Lower lobe of right lung (tissue), 2 donors: ENCODE measurements at places on chromosomes 16 and 17.

- peaks cover 7% of the 10 kb centered on the region for H3K4me1 ChIP-seq
- no peak overlapping the region for H3K27ac ChIP-seq
- H3K36me3 ChIP-seq = peaks cover 37% of the 10 kb centered on the region
- H3K4me3 ChIP-seq = no peak overlapping the region
- H3K27me3 ChIP-seq = no peaks in the 10 kb centered on the region
Measured at GRCh38 chr16:30493941-30494488, 21.5 kb downstream of the ITGAL start.

DNA sequence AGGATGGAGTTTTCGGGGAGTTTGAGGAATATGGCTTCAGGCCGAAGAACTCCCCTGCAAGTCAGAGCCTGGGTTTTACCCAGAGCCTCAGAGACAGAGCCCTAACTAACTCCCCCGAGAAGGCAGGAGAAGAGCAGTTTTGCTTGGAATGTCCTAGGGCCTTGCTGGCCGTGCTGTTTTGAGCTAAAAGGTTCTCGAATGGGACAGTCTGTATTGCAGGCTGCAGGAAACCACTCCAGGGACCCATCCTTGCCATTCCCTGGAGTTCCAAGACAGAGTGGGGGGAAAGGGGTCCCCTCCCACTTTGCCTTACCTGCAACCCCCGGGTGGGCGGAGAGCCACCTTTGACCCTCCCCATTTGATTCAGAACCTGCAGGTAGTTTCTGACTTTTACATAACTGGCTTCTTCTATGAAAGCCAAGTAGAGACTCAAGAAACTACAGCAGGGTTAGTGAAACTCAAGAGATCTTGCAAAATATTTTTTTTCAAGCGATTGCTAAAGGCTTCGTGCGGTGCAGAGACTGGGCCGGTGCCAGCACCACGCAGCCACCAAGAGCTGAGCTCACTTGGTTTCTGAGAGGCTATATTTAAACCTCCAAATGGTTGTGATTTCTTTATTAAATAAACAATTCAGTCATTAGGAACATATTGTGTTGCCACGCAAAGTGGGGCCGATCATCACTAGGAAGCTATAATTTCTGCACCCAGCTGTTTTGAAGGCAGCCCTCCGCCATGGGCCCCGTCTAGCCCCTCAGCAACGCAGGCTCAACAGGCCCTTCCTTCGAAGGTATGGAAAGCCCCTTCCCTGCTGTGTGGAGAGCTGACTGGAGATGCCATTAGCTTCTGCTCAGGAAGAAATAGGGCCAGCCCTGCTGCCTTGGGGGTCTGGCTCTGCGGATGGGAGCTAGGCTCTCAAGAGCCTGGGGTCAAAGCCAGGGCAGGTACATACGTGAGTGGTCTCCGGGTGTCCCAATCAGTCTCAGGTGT lies 223.0 kb downstream of the NTN1 start:
- no peak for DNase-seq
- peak overlapping the region; percentile 56 for H3K27ac ChIP-seq
- peaks cover 33% of the 10 kb centered on the region for H3K4me1 ChIP-seq
- no peaks in the 10 kb centered on the region for H3K27me3 ChIP-seq
- H3K36me3 ChIP-seq = no peaks in the 10 kb centered on the region

DNA sequence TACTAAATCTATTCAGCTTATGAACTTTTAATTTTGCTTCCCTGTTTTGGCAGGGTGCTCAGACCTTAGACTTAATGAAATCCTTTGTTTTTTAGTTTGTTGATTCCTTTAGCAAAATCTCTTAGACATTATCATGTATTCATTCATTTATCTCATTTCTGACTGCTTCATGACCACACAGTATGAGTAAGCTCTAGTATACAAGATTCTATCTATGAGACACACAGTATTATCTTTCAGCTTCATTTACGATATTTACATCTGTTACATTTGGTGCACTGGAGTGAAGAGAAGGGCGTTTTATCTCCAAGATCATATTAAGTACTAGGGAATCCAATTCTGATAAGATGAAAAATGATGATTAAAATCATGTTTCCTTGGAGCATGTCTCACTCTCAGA lies 448.1 kb upstream of the CA10 start:
- H3K27ac ChIP-seq = no peak overlapping the region
- no peaks in the 10 kb centered on the region for H3K36me3 ChIP-seq
- no peak for DNase-seq
- H3K27me3 ChIP-seq = no peaks in the 10 kb centered on the region
- no peak overlapping the region for H3K4me3 ChIP-seq
- no peaks in the 10 kb centered on the region for H3K4me1 ChIP-seq

DNA sequence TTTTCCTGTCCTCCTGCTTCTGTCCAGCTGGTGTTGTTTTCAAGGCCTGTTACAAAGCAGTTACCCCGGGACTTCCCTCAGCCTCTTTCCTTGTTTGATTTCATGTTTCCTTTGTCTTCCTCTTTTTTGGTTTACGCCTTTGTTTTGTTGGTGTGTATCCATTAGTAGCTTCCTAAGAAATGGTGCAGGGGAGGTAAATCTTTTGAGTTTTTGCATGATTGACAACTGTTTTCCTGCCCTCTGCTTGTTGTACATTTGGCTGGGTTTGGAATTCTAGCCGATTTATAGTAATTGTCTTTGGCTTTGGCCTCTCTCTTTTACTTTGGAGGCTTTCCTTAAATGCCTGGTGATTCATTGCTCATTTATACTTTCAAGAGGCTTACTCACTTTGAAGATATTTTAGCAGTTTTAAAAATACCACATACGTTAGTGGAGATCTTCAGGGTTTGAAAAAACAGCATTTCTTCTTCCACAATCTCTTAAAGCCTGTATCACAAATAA lies 32.8 kb downstream of the DNAH2 start:
- H3K36me3 ChIP-seq = no peaks in the 10 kb centered on the region
- DNase-seq = no peak

GRCh38 chr17:44775838-44776621 lies 17.2 kb downstream of the ADAM11 start:
- H3K27ac ChIP-seq = no peak overlapping the region
- peak overlapping the region; percentile 77 for H3K4me3 ChIP-seq
- no peaks in the 10 kb centered on the region for H3K36me3 ChIP-seq
- H3K27me3 ChIP-seq = peaks cover 36% of the 10 kb centered on the region

GRCh38 chr17:47733674-47734410 lies 806 bp downstream of the TBX21 start:
- peaks cover 52% of the 10 kb centered on the region for H3K27me3 ChIP-seq
- H3K4me3 ChIP-seq = peak overlapping the region; percentile 48
- peaks cover 19% of the 10 kb centered on the region for H3K4me1 ChIP-seq
- peak overlapping the region; percentile 46 for H3K27ac ChIP-seq
- no peak for DNase-seq

DNA sequence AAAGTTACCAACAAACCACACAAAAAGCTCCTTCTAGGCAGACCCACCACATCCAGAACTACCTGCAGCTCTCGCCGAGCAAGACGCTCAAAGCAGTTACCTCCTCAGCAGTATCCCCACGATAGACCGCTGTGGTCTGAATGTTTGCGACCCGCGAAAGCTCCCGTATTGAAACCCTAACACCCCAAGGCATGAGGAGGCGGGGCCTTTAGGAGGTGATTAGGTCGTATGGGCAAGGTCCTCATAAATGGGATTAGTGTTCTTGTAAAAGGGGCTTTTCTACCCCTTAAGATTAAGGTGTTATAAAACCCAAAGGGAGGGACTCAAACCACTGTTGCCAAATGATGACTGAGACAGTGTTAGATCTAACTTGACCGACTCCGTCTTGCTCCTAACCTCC lies 19.0 kb upstream of the RPH3AL start:
- no peaks in the 10 kb centered on the region for H3K27me3 ChIP-seq
- H3K4me3 ChIP-seq = no peak overlapping the region
- H3K4me1 ChIP-seq = no peaks in the 10 kb centered on the region
- no peak for DNase-seq
- no peak overlapping the region for H3K27ac ChIP-seq
